ENCODE measurements at places on chromosomes 2 and 18.

- no peak for DNase-seq
These were observed 31.9 kb upstream of the FOSL2 start for GRCh38 chr2:28360718-28361293.

- no peak for DNase-seq
These were observed 6.5 kb downstream of the LPIN1 start for GRCh38 chr2:11752906-11753305.

- DNase-seq: no peak
These were observed 36.0 kb downstream of the GULP1 start for GRCh38 chr2:188327518-188328213.

DNA sequence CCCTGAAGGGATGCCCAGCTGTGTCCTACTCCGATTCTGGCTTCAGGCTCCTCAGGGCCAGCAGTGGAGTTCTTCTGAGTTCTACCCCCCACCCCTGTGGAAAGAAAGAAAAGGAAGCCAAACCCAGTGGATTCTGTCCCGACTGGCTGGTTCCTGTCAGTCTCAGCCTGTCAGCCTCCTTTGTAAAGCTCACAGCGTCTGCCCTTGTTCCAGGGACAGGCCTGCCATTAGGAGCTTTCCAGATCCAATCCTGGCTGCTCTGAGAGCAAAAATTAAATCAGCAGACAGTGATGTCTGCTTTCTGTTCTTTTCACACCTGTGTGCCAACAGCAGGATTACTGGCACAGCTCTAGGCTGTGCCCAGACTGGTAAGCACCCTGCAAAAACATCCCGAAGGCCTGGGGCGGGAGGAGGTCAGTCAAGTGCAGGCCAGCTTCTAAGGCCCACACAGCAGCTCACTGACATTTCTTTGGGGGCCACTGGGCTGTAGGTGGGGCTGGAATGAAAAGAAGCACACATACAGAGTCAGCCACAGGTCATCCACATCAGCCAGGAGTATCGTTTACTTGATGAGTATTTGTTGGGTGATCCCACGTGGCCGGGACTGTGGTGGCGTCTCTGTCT lies 69.1 kb downstream of the EHD3 start:
- no peak for DNase-seq

- no peak for DNase-seq
These were observed 36.2 kb downstream of the LRRFIP1 start for GRCh38 chr2:237663517-237664110.

DNA sequence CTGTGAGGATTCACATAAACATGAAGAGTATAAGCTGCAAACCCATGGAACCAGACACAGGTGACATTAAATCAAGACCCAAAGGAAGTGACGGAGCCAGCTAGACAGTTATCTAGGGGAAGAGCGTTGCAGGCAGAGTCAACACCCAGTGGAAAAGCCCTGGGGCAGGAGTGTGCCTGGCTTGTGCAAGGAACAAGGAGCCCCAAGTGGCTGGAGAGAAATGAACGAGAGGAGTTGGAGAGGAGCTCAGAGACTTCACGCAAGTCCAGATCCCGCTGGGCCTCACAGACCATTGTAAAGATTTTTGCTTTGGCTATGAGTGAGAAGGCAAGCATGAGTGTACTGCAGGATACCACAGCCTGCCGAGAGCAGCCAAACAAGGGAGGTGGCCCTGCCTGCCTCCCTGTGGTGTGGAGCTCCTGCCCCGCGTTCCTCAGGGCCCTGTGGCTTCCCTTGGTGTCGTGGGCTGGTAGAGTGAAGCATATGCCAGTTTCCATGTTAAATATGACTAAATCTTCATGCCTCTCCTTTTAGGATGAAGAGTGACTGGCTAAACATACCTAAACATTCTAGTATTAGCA lies 88.2 kb downstream of the SP3 start:
- DNase-seq: no peak

- DNase-seq: no peak
These were observed 42.9 kb upstream of the RIT2 start for GRCh38 chr18:43158381-43158780.
